ENCODE measurements at places on chromosomes 7 and 10.

DNA sequence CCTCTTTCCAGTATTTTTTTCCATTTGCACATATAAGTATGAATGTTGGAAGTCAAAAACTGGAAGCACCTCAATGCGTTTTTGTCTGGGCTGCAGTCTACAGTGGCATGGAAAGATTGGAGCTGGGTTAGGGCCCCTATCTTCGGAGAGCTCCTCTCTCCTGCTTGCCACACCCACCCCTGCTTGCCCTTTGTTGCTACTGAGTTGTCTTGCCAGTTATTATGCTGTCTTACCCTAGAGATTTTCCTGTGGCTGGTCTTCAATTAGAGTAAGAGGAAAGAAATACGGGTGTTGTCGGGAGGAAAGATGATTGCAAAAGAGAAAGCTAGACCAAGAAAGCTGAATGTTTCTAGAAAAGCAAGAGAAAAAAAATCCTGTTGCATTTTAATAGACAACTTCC lies 228.9 kb upstream of the CELF2 start:
- no peak for DNase-seq

- no peak for DNase-seq
Observed at GRCh38 chr7:79118143-79118542, 335.3 kb downstream of the MAGI2 start.

GRCh38 chr10:52334595-52334994 lies 20.5 kb downstream of the DKK1 start:
- no peak for DNase-seq

DNA sequence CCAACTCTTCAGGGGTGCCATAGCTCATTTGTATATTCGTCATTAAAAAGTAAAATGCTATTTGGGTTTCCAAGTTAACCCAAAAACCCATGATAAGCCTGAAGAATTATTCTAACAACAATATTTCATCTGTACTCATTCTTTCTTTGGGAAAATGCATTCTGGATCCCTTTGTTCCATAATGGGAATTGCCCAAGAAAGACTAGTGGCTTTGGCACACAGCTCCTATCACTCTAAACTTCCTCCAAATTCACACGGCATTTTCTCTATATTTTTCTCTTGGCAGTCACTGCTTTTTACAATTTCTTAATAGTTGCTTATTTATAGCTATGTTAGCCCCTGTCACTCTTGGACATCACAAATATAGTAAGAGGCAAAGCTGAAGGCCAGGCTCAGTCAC lies 29.1 kb downstream of the CHCHD3 start:
- DNase-seq, result no peak

DNA sequence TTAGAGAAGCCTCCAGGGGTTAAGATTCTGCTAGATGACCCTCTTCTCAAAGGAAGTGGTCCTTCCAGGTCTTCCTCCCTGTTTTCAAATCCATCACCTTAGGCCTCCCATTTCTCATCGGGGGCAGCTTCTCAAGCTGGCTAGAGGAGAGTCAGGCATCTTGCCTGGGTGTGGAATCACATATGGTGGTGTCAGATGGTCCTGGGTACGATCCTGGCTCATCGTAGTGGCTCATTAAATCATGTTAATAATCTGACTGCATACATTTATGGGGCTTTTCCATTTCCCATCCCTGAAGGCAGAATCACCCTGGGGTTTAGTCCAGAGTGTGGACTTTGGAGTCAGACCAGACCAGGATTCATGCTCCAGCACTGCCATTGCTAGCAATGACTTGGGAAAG lies 132.6 kb downstream of the RPS24 start:
- DNase-seq, result no peak

- DNase-seq, result no peak
Observed at GRCh38 chr10:31953080-31953479, 24.4 kb upstream of the ARHGAP12 start.

GRCh38 chr7:102236592-102237287 lies 49.9 kb upstream of the SH2B2 start:
- DNase-seq, result no peak

GRCh38 chr7:137996871-137997270 lies 5.0 kb downstream of the CREB3L2 start:
- no peak for DNase-seq

- DNase-seq, result no peak
Observed at GRCh38 chr7:7214398-7215347, 32.3 kb downstream of the C1GALT1 start.

DNA sequence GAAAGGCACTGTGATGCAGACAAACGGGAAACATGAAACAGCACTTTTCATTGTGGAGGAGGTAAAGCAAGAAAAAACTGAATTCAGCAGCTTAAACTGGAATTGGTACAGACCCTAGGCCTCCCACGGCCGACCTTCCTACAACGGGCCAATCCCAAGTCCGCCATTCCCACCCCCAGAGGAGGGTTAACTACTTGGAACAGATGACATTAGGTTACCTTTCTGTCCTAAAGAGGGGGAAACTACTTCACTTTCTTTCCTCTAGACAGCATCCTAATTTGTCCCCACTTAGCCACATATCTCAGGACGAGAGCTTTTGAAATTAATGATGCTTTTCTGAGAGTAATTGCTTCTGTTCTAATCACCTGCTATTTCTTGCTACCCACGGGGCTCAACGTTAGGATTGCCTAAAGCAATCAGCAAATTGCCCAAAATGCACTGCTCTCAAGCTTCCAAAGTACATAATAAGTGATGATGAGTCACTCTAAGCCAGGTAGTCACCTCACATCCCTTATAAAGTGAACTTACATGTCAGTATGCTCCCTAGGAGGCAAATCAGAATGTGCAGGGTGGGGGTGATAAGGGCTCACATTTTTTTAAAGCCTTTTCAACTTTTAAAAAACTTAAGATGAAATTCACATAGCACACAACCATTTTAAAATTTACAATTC lies 36.7 kb downstream of the LSM5 start:
- DNase-seq, result no peak

- DNase-seq, result peak; percentile 22
Observed at GRCh38 chr7:130293521-130293920, 560 bp downstream of the CPA4 start.

DNA sequence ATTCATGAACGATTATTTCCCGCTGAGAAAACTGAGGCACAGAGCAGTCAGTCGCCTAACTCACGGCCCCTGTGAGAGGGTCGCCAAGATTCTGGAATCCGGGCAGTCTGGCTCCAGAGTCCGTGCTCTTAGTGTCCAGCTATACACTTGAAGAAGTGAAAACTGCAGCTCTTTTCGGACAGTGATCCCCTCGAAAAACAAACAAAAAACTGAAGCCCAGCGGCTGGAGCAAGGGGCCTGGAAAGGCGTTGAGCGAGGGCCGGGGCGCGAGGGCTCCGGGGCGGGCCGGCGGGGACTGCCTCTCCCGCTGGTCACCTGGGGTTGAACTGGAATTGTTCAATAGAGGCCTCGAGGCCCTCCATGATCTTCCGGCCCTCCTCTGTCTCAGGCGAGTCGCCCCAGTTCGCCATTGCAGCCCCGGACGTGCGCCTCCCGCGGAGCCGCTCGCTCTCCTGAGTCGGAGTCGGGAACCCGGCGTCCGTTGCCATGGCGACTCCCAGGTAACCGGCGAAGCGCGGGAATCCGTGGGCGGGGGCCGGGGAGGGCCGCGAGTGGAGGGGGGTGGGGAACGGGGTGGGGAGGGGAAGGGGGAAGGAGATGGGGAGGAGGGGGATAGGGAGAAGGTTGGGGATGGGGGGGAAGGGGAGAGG lies 881 bp downstream of the C10orf67 start:
- no peak for DNase-seq

- DNase-seq, result no peak
Observed at GRCh38 chr10:46266306-46266985, 20.4 kb upstream of the ANTXRL start.

Measured in GM12864 (cell line).